ENCODE measurements at places on chromosomes 13 and 19.

- DNase-seq, result peak; percentile 13
Measured at GRCh38 chr19:29514525-29515232, 11.1 kb upstream of the VSTM2B start.

DNA sequence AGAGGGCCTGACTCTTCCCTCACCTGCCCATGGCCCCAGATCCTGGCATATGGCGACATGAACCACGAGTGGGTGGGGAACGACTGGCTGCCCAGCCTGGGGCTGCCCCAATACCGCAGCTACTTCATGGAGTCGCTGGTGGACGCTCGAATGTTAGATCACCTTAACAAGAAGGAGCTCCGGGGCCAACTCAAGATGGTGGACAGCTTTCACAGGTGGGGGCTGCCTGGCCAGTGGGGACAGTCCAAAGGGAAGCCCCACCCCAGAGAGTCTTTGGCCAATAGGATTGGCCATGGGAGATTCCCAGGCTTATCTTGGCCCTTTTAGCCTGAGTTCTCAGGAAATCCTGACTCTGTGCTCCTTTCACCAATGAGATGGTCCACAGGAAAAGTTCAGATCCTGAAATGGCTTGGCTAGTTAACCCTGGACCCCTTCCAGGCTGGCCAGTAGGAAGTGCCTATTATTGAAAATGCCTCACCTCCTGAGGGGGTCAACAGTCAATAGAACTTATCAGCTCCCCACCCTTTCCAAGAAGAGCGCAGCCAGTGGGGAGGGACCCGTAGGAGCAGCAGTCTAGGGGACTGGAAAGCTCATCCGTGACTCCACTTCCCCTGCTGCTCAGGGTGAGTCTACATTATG is 7.0 kb downstream of the HRC start:
- DNase-seq, result no peak

GRCh38 chr13:53351021-53351420 is 322.4 kb downstream of the OLFM4 start:
- no peak for DNase-seq

DNA sequence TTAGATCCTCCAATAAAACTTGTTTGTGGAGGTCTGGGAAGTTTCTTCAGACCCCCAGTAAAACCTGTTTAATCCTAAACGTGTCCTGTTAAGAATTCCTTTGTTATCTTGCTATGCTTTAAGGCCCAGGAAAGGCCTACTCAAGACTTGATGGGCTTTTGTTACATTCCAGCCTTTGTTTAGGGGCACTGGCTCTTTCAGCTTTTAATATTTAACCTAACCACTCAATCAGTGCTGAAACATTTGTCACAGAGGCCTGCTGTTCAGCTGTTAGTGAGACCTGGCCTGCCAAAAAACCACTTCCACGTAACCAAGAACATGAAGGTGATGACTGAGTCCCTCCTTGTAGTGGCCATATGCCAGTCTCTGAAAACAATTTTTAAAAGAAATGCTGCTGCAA is 41.7 kb downstream of the PCDH17 start:
- no peak for DNase-seq

DNA sequence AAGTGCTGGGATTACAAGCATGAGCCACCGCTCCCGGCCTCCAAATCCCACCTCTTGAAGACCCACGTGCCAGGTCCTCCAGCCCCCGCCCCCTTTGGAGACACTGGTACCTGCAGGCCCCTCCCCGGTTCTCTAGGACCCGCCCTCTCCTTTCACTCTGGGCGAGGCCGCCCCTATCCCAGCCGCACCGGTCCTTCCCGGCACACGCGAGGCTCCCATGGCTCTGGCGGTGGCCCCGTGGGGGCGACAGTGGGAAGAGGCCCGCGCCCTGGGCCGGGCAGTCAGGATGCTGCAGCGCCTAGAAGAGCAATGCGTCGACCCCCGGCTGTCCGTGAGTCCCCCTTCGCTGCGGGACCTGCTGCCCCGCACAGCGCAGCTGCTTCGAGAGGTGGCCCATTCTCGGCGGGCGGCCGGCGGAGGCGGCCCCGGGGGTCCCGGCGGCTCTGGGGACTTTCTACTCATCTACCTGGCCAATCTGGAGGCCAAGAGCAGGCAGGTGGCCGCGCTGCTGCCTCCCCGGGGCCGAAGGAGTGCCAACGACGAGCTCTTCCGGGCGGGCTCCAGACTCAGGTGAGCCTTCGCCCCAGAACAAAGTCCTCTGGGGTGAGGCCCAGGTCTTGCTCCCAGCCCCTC is at the start of gene CBLC:
TSS of gene CBLC (plus strand) at position 176 of the 633 bp plus-strand sequence. CDS start at position 218, 42 bp downstream.
- DNase-seq, result no peak

- no peak for DNase-seq
Measured at GRCh38 chr13:22961835-22962537, 218.8 kb upstream of the SGCG start.

DNA sequence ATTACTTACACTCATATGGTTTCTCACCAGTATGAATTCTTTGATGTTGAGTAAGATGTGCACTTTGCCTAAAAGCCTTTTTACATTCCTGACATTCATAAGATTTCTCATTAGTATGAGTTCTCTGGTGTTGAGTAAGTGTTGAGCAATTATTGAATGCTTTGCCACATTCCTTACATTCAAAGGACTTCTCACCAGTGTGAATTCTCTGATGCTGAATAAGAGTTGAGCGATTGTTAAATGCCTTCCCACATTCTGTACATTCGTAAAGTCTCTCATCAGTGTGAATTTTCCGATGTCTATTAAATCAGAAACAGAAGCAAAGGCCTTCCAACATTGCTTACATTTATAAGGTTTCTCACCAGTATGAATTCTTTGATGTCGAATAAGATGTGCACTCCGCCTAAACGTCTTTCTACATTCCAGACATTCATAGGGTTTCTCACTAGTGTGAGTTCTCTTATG is 14.2 kb upstream of the ZFP30 start:
- no peak for DNase-seq

GRCh38 chr19:6686628-6686975 is 16.6 kb upstream of the TNFSF14 start:
- no peak for DNase-seq

- DNase-seq, result no peak
Measured at GRCh38 chr13:20389696-20390525, 135.7 kb downstream of the CRYL1 start.

DNA sequence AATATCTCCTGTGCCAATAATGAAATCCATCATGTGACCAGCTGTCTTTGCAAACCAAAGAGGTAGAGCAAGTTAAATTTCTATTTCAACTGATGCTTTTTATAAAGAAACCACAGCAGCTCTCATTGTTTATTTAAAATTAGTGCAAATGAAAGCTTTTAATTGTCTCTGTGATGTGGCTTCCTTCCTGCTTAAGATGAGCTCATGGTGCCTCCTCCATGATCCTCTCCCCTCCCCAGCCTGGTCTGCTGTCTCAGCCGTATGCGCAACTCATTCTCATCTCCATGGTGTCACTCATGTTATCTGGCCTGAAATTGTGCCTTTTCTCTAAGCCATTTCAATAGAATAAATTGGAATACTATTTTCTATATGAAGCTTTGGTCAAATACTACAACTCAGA is 270.6 kb downstream of the FGF14 start:
- no peak for DNase-seq

- DNase-seq, result peak; percentile 74
Measured at GRCh38 chr19:5452594-5453565, 2.3 kb upstream of the ZNRF4 start.

Measured in glutamatergic neuron (in vitro differentiated cells).